ENCODE measurements at places on chromosomes 4 and X.

DNA sequence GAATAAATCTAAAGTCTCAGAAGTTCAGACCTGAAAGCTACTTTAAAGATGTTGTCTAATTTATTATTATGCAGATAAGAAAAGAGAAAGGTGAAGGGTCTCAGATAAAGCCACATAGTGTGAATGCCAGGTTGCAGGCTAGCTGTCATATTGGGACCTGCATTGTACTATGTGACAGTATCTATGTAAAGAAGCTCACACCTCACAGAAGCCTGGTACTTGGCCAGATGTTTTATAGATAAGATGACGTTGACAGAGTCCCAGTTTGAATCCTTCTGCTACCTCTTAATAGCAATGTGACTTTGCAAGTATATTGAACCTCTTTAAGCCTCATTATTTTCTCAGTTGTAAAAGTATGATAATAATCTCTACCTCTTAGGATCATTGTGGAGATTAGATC is 227.0 kb downstream of the SPRY1 start:
- no peak for DNase-seq

GRCh38 chr4:185036019-185036418 is 17.7 kb downstream of the HELT start:
- no peak for DNase-seq

- no peak for DNase-seq
Measured at GRCh38 chr4:70538869-70539268, 20.5 kb downstream of the AMTN start.

DNA sequence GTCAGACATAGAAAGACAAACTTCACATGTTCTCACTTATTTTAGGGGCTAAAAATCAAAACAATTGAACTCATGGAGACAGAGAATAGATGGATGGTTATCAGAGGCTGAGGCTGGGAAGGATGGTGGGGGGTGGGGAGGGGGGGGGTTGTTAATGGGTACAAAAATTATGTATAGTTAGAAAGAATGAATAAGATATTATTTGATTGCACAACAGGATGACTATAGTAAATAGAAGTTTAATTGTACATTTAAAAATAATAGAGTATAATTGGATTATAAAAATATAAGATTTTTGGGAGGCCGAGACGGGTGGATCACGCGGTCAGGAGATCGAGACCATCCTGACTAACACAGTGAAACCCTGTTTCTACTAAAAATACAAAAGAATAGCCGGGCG is 33.3 kb downstream of the CORIN start:
- DNase-seq: no peak

GRCh38 chr4:47705326-47705981 is 132.4 kb downstream of the CORIN start:
- no peak for DNase-seq

- no peak for DNase-seq
Measured at GRCh38 chr4:8761824-8762205, 109.8 kb downstream of the HMX1 start.

GRCh38 chr4:1568855-1569460 is 115.2 kb downstream of the FAM53A start:
- DNase-seq: no peak

- no peak for DNase-seq
Measured at GRCh38 chr4:30808276-30808675, 88.1 kb downstream of the PCDH7 start.

GRCh38 chrX:97096385-97096784 is 212.7 kb downstream of the RPA4 start:
- no peak for DNase-seq

DNA sequence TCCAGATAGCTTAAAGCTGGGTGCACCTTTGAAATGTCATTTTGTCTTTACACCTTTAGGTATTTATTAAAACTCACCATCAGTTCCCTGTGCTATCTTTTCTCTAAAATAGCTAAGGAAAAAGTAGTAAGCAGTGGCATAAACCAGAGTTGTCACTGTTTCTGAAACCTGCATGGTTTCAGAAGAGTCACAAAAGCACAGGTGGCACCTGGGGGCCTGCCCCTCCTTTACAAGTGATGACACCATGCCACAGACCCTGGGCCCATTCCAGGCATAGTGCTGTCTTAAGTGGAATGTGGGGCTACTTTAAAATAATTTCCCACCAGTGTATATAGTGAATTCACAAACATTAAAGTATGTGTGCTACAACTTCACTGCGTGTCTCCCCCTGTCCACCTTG is 47.8 kb downstream of the DCUN1D4 start:
- DNase-seq: no peak

DNA sequence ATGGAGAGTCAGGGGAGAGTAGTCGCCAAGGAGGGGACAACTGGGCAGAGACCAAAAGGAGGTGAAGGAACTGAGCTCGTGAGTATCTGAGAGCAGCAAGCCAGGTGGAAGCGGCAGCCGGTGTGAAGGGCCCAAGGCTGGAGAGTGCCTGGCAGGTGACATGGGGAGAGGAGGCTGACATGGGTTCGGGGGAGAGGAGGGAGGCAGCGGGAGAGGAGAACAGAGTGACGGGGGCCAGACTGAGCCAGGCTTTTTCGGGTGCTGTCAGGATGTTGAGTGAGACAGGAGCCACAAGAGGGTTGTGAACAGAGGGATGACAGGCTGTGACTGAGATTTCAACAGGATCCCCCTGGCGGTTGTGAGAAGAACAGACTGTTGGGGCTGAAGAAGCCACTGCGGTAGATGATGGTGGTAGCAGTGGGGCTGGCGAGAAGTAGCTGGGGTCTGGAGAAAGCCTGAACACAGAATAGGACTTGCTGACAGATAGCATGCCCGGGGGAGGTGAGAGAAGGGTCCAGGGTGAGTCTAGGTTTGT is 5.7 kb downstream of the ELK1 start:
- DNase-seq: no peak

DNA sequence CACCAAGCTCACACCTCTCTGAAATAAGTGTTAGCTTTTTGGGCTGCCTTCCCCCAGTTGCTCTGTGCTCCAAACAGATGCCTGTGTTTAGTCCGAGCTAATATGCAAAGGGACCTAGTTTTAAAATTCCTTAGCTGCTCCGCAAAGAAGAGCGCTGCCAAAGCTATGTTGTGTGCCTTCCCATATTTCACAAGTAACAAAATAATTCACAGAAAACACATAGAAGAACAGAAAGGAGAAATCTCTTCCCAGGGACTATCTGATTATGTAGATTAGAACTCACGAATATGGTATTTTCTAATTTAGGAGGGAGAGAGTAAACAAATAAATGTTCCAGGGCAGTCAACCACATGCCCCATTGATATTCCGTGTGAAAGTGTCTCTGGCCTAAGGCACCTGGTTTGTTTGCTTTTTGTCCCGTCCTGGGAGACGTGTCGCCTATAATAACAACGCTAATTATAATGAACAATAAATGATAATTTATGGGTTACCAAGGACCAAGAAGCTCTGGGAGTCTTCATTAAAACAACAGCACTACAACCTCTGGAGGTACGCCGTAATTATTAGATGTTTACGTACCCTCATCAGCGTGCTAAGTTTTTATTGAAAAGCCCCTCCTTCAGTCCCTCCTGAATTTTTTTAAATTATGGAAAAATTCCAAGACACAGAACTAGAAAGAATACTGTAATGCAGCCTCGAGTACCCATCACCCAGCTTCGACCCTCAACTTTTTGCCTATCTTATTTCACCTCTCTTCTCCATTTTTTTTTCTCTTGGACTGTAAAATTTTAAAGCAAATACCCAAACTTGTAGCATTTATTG is 1.2 kb upstream of the CCNG2 start:
- no peak for DNase-seq

DNA sequence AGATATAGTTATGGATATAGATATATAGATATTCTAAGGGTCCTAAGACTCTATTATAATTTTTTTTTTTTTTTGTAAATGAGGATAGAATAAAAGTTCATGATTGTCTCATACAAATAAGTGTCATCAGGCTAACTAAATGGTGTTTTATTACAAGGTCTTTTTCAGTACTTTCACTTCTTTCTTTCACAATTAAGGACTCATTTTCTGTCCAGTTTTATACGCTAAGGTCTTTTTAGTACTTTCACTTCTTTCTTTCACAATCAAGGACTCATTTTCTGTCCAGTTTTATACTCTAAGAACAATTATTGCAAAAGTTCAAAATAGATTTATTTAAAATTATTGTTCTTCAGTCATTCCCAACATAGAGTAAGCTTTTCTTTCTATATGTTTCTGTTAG is 32.7 kb downstream of the RUFY3 start:
- DNase-seq: no peak

DNA sequence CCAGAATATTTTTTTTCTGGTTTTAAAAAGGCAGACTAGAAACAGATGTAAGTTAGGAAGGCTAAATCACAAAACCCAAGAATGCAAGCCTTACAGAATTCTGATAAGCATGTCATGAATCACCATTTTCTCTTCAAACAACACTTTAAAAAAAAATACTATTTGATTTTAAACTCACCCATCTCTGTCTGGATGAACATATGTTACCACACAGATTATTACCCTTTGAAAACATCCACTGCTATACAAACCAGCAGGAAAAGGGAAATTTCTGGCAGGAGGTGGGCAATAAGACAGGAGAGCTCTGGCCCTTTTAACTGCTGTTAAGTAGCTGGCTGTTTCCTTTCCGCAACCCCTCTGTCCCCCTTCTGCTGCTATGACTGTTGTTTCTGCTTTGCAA is 317.7 kb upstream of the NOCT start:
- no peak for DNase-seq

DNA sequence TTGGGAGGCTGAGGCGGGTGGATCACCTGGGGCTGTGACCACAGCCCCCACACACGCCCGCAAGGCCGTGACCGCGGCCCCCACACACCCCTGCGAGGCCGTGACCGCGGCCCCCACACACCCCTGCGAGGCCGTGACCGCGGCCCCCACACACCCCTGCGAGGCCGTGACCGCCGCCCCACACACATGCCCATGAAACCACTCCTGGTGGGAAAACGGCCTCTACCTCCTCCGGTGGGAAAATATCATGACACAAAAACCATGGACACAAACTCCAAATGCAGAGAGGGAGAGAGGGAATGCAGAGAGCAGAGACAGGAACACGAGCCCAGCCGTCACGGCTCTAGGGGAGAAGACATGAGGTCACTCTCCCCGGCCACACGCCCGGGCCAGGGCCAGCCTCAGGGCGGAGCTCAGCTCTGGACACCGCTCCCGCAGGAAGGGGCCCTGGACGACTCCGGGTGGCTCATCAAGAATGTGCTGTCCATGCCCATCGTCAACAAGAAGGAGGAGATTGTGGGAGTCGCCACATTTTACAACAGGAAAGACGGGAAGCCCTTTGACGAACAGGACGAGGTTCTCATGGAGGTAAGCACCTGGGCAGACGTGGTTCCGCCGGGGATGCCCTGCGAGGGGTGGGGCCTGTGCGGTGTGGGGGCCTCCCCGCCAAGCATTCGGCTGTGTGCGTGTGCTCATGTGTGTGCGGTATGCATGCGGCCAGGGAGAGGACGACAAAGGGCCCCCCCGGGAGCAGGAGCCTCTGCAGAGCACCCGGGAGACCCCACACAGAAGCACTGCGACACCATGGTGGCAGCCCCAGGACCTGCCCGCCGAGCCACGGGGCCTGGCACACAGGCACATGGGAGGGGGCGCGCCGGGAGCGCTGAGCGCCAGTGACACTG is 17.4 kb downstream of the ATP5ME start:
- DNase-seq: no peak

DNA sequence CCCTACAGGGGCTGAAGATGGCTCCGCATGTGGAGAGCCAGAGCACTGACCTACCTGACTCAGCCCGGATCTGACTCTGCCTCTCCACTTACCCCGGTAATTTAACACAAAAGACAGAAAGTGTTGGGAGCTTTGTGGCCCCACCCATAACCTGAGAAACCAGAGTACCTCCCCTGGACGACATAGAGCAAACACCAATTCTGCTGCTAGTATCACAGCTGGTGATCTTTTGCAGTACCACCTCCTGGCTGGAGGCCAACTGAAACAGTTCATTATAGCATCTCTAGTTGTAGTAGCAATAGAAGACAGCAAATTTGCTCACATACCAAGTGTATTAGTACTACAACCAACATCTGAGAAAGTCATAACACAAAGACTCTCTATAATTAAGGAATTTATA is 443.9 kb downstream of the KLHL4 start:
- no peak for DNase-seq

- no peak for DNase-seq
Measured at GRCh38 chr4:40547789-40548132, 81.9 kb downstream of the RBM47 start.

- DNase-seq: no peak
Measured at GRCh38 chr4:100188829-100189228, 1.4 kb downstream of the DDIT4L start.

DNA sequence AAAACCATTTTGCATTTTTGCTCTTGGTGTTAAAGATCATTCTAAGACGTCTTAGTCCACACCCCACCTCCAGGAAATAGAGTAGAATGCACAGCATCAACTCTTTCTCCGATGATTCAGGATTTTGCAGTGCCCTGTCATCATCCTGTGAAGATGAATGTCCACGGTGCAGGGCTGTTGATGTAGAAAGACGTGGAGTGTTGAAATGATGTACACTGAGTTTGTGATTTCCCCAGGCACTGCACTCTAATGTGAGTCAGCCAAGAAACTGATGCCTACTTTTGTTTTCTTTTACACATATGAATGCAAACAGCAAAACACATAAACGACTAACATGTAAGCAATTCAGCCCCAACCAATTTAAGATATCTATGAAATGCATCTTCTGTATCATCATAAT is 10.5 kb downstream of the LGI2 start:
- no peak for DNase-seq

DNA sequence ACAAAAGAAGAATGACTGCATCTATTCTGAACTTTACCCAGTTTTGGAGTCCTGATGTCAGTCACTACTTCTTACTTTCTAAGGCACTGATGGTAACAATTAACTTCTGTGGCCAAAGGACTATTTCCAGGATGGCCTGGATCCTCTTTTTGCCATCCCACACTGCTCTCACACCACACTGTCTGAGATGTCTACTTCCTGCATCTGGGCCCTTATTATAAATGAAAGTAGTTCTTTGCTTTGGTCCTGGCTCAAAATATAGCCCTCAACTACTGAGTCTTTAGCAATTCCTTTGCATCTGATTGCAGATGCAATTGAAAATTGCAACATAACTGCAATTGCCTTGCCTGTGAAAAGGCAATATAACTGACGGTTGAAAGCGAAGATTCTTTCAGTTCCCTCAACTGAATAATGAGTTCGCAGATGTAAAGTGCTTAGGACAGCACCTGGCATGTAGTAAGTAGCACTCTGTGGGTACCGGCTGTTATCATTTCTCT is 44.2 kb downstream of the COQ2 start:
- no peak for DNase-seq

- no peak for DNase-seq
Measured at GRCh38 chrX:134167591-134168203, 69.3 kb upstream of the CCDC160 start.

GRCh38 chr4:26061248-26061986 is 147.4 kb downstream of the SMIM20 start:
- no peak for DNase-seq

DNA sequence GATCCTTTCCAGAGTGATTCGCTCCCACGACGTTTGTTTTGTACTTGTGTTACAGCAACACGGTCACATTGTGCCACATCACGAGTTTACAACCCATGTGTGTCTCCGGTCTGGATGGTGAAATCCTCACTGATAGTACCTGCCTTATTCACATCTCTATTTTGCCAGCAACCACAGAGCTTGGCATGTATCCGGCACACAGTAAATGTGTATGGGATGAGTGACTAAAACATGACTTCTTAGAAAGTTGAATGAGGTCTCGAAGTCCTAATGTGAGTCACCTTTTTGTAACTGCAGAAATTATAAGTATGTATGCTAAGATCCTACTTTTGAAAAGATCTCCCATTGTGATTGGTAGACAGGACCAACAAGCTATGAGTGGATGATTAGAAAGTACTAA is 7.5 kb downstream of the STOX2 start:
- no peak for DNase-seq

Data from activated CD4-positive, alpha-beta T cell treated with anti-CD3 and anti-CD28 coated beads, Interleukin-2, amount 50 U/mL, for 1 hour (primary cell).